ENCODE measurements at places on chromosomes 7 and 10.
A peak's percentile ranks its signal among the peaks of the same experiment; 100 is the strongest.

DNA sequence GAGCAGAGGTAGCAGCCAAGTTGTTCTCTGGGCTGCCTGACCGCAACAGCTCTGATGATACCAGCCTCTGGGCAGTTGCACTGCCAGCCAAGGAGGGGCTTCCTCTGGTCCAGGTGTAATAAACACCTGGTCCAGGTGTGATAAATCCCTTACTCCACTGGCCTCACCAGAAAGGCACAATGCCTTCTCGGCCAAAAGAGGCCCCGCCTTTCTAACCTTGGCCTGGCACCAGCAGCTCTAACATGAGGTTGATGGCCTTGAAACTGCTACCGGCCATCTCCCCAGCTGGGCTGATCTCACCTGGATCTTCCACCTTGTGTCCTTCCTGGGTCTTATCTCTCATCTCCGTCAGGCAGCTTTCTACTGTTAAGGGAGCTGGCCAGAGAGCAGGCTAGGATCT lies 45.5 kb upstream of the PDZD8 start:
- no peak for DNase-seq

GRCh38 chr7:26052706-26053105 lies 99.3 kb upstream of the NFE2L3 start:
- DNase-seq: peak; percentile 1

DNA sequence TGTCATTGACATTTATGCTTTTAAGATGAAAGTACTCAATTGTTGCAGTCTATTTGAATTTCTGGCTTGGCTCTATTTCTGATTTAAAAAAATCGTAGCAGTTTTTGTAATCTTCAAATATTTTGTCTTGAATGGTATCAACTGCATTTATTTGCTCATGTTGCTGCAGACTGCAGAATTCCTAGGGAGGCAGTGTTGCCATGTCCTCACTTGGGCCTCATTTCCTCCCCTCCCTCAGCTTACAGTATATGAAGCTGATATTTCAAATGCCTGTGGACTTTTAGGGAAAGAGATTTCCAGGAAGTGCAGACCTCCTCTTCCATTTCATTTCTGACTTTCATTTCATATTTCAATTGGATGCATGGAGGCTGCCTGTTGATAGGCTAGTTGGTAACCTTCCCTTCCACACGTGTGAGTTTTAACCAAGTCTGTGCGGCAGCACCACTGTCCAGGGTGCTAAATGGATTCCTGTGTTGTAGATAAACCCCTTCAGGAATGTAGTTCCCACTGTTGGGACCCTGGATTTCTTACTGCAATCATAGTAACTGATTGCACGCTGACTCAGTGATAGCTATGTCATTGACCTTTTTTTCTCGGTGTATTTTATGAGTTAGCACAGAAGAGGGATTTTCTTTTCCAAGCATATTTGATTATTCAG lies 17.5 kb downstream of the VPS50 start:
- peak; percentile 52 for DNase-seq

DNA sequence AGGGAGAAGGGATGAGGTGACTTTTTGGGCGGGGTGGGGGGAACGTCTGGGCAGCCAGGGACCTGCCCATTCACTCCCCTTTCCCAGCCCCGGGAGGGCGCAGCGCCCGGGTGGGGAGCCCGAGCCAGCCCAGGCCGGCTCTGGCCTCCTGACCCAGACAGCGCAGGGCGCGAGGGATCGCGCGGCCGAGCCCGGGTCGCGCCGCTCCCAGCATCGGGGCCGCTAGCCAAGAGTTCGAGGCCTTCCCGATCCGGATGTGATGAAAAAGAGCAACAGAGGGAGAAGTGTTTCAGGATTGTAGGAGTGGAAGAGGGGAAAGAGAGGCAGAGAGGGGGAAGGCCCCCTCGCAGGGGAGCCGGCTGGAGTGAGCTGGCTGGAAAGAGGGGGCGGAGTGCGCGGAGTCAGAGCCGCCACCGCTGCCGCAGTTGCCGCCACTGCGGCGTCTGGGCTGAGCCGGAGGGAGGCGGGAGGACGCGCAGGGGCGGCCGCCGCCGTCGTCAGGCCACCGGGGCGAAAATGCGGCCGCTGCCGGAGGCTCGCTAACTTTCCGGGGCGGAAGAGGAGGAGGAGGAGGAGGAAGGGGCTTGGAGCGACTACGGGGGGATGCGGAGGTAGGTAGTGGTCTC lies at the start of gene MDFIC:
MDFIC (plus strand) TSS at position 69 of the 626 bp plus-strand sequence. CDS start 940 bp downstream, outside the sequence.
- DNase-seq: peak; percentile 69

GRCh38 chr10:117731121-117731791 lies 188.7 kb downstream of the EMX2 start:
- DNase-seq: no peak

GRCh38 chr10:60155099-60155877 lies 234.4 kb downstream of the ANK3 start:
- no peak for DNase-seq

DNA sequence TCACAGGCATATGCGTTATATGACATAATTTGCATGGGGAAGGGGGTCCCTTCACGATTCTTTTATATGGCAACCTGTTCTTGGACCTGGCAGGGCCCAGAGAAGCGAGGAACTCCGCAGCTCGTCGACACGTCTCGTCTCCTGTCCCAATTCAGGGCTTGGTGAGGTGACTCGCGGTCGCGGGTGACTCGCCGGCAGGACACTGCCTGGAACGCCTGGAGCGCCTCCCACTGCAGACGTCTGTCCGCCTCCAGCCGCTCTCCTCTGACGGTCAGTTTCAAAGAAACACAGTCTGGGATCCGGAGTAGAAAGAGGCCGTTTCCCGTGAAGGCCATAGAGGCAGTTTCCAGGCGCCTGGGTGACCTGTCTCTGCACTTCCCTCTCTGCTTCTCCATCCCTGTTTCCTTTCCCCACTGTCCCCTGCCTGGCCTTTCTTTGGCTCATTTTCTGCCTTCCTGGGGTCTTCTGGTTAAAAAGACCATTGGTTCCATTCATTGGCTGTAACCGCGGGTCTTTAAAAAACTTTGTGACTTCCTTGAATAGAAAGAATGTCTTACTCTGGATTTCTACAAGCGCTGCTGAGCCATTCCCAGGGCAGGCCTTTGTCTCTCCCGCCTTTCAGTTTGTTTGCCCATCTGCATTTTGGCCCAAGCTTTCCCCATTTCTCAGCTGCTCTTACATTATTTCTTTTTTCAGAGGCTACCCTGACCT lies 1.2 kb downstream of the UPP1 start:
- DNase-seq: no peak

- no peak for DNase-seq
These were observed 1105.7 kb downstream of the REEP3 start for GRCh38 chr10:64626924-64627323.

GRCh38 chr10:71213127-71213621 lies 804 bp downstream of the UNC5B start:
- DNase-seq: peak; percentile 70

DNA sequence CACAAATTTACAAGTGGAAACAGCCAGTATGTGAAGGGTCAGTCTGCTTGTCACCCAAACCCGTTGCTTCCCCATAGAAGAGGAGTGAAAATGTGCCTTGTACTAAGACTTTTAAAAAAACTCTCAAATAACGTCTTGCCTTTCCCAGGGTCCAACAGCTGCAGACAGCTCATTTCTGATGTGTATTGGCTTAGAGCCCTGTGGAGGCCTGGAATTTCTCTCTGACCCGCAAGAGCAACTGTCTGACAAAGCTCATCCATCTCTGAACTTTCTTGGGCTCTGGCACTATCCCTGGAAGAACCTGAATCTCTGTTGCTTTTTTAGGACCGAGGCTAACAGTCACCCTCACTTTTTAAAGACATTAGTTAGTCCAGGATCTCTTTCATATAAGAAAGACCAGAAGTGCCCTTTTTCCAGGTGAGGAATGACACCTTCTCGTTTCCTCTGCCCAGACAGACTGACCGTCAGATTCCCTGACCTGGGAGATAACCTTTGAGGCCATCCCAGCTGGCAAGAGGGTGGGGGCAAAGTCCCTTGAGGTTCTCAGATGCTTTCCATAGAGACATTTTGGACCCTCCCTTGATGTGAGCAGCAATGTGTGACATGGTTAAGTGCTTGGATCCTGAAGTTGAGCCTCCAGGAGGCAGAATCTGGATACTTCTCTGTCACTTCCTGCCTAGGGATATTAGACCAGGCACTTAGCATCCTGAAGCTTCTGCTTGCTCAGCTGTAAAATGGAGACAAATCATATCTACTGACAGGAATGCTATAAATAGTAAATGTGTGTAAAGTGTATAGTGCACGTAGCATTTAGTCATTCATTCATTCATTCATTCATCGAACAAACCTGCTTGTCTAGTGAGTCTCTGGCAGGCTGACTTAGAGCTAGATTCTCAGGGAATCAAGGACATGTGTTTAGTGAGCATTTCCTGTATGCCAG lies 4.5 kb upstream of the NODAL start:
- peak; percentile 78 for DNase-seq

DNA sequence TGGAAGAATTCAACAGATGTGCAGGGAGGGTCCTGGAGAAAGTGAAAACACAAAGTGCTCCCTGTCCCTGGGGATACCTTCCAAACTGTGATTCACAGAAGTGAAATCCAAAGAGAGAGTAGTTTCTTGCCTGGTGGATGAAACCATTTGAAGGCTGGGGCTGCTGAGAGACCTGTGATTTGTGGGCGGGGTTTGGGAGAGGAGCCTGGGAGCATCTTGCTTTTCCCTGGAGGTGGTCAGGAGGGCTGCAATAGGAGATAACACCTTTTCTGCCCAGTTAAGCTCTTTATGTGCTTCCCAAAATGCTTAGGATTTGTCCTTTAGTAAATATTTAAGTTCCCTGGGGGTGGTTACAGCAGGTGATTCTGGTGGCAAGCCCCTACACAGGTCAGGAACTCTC lies 105.3 kb upstream of the TPK1 start:
- no peak for DNase-seq

- no peak for DNase-seq
These were observed 3.4 kb downstream of the KCNH2 start for GRCh38 chr7:150974468-150975391.

DNA sequence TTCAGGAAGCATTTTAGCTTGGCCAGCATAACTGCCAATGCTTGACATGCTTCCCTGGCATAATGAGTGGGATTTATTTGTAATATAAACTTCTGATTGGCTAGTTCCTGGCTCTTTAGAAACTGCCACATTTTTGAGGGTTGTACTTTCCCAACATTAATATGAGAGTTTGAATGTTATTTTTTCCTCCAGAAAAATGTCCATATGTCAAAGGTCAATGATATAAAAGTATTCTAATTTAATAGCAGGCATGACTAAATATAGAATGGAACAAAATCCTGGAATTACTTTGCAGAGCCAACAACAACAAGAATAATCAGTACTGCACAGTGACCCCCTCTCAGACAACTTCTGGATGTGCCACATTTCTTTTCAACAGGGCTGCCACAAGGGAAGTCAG lies 352.6 kb downstream of the PRPF18 start:
- peak; percentile 51 for DNase-seq

DNA sequence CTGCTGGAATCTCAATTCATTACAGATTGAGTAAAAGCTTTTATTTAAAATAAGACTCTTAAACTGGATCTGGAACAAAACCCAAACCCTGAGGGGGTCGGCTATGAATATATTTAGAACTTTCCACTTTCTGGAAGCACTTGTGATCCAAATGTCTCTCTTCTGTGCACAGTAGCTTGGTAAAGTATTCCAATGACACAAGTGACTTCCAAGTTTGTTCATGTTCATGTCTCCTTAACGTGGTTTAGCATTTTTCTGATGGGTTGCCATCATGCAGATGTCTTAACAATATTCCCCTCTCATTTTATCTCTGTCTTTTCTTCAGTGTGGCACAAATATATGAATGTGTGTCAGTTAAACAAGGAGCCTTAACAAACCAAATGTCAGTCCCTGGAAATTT lies 191.9 kb upstream of the SORCS1 start:
- no peak for DNase-seq

- no peak for DNase-seq
These were observed 168.5 kb downstream of the CFTR start for GRCh38 chr7:117648203-117648866.

DNA sequence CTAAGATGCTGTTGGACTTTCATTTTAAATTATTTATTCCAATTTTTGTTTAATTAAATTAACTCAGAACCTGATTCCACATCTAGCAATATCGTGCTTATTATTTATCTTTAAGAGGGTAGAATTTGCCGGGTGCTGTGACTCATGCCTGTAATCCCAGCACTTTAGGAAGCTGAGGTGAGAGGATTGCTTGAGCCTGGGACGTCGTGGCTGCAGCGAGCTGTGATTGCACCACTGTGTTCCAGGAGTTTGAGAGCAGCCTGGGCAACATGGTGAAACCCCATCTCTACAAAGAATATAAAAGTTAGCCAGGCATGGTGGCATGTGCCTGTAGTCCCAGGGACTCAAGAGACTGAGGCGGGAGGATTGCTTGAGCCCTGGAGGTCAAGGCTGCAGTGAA lies 47.8 kb downstream of the ZFAND4 start:
- DNase-seq: no peak

DNA sequence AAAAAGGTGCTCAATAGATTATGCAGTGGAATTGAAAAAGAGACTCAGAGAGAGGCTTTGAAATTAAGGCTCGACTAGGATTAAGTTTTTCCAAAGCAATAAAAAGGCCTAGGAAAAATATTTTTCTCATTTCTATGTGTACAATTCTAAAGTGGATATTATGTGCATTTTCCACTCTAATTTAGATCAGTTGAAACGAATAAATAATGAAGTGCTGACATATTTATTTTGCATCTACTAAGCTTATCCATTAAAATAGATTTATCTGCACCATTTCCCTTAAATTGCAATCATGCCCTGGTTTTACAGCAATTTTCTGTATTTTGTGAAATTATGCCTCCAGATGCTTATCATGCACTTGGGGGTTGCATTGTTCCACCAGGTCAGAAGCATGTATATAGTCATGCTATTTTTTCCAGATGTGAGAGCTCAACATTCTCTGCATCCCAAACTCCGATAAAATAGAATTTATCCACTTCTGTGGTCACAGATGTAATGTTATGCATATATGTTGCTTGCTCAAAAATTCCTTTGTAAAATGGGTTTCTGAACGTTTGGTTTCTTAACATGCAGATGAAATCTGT lies 18.3 kb downstream of the FIGNL1 start:
- DNase-seq: peak; percentile 13

DNA sequence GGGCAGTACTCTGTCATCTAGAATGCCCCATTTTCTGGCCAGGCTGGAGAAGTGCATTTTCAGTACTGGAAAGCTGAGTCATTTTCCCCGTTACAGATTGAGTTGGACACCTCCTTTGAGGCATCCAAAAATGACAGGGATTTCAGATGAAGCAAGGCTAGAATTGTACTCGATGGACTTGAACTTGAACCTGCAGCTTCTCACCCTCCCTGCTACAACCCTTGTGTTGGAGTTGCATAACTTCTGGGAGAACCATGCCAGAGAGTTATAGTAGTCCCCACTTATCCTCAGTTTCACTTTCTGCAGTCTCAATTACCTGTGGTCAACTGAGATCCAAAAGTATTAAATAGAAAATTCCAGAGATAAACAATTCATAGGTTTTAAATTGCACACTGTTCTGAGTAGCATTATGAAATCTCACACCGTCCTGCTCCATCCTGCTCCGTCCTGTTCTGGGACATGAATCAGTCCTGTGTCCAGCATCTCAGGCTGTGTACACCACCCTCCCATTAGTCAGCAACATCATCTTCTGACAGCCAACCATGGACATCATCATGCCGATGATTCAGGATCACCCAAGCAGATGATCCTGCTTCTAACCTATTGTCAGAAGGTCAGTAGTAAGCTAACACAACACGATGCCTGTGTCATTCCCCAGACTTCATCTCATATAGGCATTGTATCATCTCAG lies 363.7 kb downstream of the DPP6 start:
- no peak for DNase-seq

Data from fibroblast of skin of abdomen (primary cell).